Left renal pelvis (tissue), 4 donors: ENCODE measurements at places on chromosomes 2 and 18.

DNA sequence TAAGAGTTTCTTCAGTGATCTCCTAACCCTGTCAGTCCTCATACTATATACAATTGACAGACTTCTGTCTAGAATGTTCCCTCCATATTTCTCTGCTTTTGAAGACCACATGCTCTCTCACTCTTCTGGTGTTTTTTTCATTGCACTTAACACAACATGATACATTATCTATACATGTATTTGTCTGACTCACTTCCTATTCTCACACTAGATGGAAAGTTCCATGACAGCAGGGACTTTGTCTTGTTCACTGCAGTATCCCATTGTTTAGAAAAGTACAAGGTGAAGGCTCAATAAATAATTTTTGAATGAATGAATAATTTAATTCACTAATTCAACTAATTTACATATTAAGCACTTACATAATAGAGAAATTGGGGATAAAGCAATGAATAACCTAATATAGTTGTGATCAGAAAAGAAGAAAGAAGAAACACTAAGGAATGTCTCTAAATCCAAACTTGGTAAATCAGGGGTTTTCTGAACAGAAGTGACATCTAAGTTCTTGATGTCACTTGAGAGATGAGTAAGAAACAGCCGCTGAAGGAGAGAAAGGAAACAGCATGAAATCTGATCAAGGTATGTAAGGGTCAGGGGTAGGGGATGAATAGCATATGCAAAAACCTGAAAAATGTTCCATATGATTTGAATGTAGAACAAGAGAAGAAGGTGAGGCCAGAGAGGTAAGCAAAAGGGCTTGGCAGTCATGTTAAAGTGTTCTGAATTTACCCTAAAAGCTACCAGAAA, 42.4 kb downstream of the MBD2 start:
- DNase-seq = no peak

- DNase-seq = no peak
Observed at GRCh38 chr2:9918275-9918674, 33.2 kb upstream of the GRHL1 start.

DNA sequence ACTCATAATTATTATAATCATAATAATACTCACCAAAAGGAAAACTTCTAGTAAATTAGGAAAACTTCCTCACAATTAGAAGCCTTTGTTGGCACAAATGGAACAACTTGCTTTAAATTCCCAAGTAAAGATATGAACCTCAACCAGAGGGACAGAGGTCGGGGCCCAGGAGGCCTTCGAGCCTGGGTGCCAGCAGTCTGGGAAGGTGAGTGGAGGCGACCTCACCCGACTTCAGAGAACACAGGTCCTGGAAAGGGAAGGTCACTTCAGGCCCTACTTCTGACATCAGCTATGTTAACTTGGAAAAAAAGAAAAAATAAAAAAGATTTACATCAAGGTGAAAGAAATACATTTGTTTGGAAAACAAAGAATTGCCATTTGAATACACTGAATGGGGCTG, 350.0 kb upstream of the MYT1L start:
- no peak for DNase-seq

DNA sequence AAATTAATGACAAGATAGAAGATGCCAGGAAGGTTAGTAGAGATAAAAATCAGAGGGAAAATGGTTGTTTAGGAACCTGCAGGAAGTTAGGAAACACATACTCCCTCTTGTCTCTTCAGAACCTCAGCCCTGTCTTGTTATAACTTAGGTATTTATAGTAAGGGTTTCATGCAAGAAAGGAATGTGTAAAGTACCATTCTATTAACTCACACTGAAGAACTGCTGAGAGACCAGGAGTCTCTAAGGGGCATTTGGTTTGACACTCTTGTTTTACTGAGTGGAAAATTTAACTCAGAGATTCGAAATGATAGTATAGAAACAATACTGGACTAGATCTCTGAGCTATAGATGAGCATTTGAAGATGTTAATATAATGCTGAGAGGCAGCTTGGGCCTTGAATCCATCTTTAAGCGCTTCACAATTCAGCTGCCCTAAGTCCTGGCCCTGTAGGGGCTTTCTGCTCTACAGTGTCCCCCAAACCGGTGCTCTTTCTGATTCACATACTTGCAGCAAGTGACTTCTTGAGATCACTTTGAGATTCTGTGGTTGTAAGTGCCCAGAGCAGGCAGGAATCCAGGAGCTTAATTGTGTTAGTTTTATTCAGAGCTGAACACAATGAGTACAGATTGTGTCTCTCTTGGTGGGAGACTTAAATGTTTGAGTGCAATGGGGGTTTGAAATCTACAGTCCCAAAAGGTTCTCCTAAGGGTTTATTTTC, 235.0 kb upstream of the RGPD4 start:
- DNase-seq = no peak

DNA sequence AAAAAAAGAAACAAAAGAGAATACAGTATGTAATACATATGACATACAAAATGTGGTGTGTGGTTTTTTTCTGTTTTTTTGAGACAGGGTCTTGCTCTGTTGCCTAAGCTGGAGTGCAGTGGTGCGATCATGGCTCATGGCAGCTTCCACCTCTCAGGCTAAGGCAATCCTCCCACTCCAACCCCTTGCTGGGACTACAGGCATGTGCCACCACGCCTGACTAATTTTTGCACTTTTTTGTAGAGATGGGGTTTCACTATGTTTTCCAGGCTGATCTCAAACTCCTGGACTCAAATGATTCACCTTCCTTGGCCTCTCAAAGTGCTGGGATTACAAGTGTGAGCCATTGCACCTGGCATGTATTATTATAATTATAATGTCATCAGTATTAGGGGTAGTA, 38.9 kb downstream of the DHX57 start:
- DNase-seq = peak; percentile 14

GRCh38 chr2:200797242-200797770, 14.4 kb upstream of the BZW1 start:
- DNase-seq = no peak

- DNase-seq = no peak
Observed at GRCh38 chr2:177282181-177282641, 17.7 kb upstream of the NFE2L2 start.

DNA sequence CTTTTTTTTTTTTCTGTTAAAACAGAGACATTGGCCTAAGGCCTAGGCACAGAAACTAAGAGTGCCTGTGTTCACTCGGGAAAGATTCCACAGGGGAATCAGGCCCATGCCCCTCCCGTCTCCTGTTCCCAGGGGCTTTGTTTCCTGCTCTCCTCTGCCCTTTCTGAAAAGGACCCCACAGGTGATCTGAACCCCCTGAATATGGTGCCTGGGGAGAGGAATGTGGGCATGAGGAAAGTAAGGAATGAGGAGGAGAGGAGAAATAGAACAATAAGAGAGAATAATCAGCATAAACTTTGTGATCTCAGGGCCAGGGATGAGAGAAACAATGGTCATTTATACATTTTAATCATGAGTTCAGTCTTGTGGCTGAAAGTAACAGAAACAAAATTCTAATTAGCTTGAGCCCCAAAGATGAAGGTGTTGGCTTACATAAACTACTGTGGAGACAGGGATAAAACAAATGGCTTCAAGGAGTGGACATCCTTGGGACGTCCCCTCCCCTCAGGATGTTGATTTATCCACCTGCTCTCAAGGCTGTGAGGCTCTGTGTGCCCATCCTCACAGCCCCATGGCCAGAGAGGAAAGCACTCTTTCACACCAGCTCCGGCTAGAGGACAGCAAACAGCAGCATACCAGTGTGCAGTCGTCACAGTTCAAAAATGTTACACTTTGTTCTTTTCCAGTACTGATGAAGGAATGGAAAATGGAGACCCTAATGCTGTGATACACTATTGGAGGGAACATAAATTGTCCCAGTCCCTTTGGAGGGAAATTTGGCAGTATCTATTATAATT, 46.4 kb upstream of the MRPL33 start:
- no peak for DNase-seq

GRCh38 chr18:21747764-21748693, 7.4 kb downstream of the MIB1 start:
- DNase-seq = no peak

DNA sequence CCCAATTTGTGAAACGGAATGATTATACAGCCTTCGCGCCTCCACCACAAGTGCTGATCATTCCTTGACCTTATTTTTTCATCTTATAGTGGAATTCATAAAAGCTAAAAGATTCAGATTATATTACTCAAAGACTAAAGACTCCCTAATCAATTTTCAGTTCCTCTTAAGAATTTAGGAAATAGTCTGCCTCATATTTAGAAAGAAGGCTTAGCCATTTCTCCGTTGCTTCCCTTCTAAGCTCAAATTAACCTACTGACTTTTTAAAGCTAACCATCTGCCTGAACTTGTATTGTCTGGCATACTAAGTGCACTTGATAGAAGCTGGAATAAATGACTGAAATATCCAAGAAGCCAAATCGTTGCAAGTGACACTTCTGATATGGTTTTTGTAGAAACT, 44.7 kb downstream of the HNRNPLL start:
- no peak for DNase-seq

DNA sequence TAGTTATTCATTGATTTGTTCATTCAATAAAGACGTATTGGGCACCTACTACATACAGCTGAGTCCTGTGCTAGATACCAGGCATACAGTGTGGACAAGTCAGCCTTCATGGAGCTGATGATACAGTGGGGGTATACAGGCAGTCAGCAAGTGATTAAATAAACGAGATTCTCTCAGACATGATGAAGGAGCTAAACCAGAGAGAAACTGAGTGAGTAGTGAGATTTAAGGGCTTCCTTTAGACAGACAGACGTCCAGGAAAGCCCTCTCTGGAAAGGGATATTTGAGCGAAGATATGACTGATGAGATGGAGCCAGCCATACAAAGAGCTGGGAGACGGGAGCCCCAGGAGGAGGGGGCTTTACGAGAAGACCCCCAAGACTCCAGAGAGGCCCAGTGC, 122.6 kb upstream of the MYCN start:
- no peak for DNase-seq

DNA sequence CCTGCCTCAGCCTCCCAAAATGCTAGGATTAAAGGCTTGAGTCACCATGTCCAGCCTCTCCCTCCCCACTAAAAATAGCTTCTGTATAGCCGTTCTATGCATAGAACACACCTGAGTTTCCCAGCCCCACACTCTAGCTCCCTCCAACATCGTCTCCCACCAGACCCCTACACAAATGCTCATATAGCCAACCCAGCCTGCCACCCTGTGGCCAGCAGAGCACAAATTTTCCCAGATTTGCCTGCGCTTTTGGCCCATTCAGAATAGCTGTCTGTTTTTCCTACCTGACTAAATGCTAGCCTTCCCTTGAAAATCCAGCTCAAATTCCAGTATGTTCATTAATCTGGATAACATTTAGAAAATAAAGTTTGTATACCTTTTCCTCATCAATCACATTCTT, 22.8 kb downstream of the TRABD2A start:
- DNase-seq = no peak

DNA sequence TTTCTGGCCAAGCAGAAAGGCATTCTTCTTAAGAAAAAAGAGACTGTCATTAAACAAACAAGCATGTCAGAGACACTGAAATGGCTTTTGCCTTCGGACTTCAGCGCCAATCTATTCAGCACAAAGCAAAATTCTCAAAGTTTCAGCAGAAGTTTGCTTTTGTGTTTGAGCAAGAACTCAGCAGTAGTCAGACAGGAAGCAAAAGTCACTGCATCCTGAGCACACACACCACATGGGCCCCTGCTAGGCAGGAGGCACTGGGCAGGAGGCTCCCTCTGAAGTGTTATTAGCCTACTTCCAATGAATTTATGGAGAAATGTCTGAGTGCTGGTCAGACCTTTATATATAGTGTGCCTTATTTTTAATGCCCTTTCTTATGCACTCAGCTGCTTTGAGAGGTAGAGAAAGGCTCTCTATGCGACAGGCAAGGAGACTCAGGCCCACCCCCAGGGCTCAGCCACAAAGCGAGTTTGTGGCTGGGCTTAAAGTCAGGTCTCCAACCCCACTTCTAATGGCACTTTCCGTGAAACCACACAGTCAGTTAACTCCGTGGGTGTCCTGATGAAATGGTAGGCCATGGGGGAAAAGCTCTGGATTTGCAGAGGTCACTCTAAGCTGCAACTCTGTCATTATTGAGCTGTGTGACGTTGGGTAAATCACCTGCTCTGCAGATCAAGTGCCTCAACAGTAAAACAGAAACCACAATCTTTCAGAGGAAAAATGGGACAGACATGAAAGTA, 161.0 kb upstream of the TMEM200C start:
- DNase-seq = no peak

DNA sequence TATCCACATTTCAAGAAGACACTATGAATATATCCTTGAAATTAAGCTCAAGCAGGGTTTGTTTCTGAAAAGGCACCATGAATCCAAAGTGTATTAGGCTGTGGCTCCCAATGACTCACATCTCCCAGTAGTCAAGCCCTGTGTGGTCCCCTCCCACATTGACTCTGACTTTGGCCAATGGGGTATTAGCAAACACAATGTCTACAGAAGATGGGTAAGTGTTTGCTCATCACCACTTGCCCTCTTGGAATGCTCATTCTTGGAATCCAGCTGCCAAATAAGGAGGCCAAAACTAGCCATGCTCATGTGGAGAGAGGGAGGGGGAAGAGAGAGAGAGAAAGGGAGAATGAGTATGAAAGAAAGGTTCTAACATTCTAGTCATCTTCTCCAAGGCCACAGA, 490.0 kb downstream of the TXNL1 start:
- DNase-seq = no peak

GRCh38 chr18:5315838-5316237, 20.3 kb upstream of the ZBTB14 start:
- no peak for DNase-seq

- no peak for DNase-seq
Observed at GRCh38 chr2:11097038-11097720, 58.1 kb upstream of the SLC66A3 start.

- DNase-seq = no peak
Observed at GRCh38 chr2:8263901-8264300, 418.0 kb upstream of the ID2 start.

- DNase-seq = no peak
Observed at GRCh38 chr2:238501311-238501710, 74.6 kb downstream of the ASB1 start.

DNA sequence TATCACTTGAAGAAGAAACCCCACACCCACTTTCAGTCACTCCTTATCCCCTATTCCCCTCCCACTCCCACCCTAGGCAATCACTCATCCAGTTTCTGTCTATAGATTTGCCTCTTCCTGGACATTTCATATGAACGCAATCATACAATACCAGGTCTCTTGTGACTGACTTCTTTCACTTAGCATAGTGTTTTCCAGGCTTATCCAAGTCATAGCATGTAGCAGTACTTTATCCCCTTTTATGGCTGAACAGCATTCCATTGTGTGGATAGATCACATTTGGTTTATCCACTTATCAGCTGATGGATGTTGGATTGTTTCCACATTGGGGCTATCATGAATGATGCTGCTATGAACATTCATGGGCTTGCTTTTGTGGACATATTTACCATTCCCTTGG, 6.6 kb downstream of the CFAP221 start:
- DNase-seq = no peak

GRCh38 chr18:46260016-46260878, 156.1 kb downstream of the HAUS1 start:
- no peak for DNase-seq

- no peak for DNase-seq
Observed at GRCh38 chr2:24262421-24262970, 87.6 kb downstream of the FAM228A start.
